ENCODE measurements at places on chromosomes 7 and 10. TPM values are rescaled to one million over a fixed set of nuclear protein-coding genes. Genes with fewer than 3 reads are reported as not detected.

- no peak for DNase-seq
Observed at GRCh38 chr10:113524539-113525490, 28.0 kb upstream of the HABP2 start.

GRCh38 chr10:30158325-30158960 lies 99.1 kb upstream of the JCAD start:
- DNase-seq: no peak

DNA sequence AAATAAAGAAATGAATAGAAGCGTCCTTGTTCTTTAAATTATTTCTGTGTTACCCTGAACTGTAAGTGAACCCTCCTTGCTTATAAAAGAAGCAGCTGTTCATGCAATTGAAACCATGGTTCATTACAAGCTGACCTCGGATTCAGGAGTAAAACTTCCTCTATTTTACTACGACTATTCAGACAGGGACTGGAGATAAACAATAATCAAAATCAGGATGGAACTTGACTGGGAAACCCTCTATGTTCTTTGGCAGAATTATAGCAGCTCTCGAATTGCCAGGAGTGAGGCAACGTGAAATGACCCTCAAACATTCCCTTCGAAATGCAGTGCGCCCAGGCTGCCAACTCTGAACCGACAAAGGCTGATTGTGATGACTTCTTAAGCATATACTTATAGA lies 172.1 kb downstream of the CYP26A1 start:
- no peak for DNase-seq

DNA sequence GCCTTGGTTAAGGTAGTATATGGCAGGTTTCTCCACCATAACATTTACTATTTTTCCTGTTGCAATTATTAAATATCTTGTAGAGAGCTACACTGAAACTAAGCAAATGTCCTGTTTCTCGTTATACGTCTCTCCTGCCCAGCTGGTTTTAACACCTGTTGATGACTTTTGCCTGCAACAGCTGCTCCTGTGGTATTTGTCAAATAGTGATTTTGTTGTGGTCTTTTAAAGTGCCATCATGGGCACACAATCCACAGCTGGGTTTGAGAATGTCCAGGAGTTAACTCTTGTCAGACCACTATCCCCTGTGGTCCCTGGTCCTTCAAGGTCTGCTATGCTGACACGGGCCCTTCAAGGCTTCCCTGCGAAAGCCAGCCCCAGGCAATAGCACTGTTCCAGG lies 24.9 kb upstream of the SEC61G start:
- DNase-seq: no peak

GRCh38 chr10:5165738-5166137 lies 19.2 kb downstream of the AKR1C8 start:
- no peak for DNase-seq

- DNase-seq: no peak
Observed at GRCh38 chr10:58813573-58813972, 300.9 kb downstream of the BICC1 start.

DNA sequence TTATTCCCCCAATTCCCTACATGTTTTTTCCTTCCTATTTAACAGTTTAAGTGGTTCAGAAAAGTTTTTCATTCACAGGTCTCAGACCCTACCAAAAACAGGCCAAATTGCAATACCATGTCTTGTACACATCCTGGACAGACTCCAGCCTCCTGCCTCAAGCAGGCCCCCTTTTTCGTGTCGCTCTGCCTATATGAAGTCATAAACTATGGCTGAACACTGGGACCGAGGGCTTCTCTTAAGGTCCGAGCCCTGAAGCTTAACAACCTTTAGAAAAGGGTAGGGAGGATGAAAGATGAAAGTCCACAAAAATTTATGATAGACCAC lies 1.4 kb downstream of the FBXW4 start:
- peak; percentile 21 for DNase-seq

DNA sequence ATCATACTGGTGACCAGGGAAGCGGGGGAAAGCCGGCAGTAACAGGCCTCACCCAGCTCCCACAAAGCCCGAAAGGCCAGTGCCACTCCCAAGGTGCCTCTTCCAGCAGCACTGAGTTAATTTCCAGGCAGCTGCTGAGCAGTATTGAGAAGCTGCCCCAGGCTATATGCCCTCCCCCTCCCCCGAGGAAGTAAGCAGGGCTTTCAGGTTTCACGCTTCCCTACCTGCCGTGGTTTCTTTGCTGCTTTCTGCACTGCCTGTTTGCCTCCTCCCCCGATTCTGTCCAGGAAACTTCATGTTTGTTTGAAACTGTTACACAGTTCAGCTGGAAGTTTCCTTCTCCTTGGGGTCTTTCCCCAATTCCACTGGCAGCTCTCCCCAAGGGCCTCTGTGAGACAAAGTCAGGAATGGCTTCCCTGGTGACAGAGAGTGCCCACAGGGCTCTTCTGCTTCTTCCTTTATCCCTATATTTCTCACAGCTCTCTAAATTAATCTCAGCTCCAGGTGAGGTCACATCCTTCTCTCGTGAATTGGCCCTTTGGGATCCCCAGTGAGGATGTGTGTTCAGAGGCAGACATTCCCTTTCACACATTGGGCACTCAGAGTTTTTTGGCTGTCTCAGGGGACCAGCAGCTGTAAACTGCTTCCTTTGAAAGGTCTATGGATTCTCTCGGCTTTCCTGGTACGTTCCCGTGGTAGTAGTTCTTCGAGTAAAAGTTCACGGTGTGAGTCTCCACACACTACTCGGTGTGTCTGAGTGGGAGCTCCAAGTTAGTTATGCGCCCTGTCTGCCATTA lies 19.4 kb downstream of the C1GALT1 start:
- DNase-seq: no peak

DNA sequence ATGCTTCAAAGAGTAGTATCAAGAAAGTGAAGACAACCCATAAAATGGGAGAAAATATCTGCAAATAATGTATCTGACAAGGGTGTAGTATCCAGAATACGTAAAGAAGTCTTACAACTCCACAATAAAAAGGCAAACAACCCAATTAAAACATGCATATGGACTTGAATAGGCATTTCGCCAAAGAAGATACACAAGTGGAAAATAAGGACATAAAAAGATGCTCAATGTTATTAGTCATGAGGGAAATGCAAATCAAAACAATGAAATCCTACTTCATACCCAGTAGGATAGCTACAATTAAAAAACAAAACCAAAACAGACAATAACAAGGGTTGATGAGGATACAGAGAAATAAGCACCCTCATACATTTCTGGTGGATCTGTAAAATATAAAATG lies 79.2 kb downstream of the NUDCD3 start:
- no peak for DNase-seq

DNA sequence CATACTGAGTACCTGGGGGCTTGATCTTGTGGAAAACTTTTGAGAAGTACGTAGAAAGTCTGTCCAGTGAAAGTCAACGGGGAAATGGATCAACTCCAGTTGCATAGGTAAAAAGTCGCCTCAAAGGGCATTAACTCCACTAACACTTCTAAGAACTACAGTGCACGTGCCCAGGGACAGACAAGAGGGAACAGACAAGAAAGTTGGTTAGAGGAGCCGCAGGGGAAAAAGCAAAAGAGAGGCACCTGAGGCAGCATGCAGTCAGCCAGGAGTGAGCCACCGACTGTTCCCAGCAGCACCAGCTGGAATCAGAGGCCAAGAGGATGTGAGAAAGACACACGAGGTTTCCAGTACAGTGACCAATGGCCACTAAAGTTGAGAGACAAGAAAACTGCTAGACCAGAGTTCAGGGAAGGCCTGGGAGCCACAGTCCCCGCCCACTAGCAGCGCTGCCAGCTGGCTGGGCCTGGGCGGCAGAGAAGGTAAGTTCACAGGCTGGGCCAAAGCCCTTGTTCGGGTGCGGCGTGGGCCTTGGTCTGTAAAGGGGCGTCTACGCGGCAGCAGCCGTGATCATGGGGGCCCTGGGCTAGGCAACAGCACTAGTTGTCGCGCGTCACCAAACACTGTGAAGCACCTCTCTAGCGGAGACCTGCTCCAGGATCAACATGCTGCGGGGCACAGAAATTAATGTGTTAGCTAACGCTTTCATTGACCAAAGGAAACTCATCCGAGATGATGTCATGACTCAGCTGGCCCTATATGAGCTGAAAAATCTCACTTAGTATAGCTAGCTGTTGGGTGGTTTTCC lies 14.0 kb downstream of the ITGB1 start:
- no peak for DNase-seq

GRCh38 chr10:126569513-126570244 lies 100.8 kb downstream of the C10orf90 start:
- DNase-seq: no peak

- no peak for DNase-seq
Observed at GRCh38 chr10:48343106-48343505, 36.6 kb downstream of the MAPK8 start.

GRCh38 chr7:119167431-119167830 lies 942.9 kb downstream of the ANKRD7 start:
- no peak for DNase-seq

DNA sequence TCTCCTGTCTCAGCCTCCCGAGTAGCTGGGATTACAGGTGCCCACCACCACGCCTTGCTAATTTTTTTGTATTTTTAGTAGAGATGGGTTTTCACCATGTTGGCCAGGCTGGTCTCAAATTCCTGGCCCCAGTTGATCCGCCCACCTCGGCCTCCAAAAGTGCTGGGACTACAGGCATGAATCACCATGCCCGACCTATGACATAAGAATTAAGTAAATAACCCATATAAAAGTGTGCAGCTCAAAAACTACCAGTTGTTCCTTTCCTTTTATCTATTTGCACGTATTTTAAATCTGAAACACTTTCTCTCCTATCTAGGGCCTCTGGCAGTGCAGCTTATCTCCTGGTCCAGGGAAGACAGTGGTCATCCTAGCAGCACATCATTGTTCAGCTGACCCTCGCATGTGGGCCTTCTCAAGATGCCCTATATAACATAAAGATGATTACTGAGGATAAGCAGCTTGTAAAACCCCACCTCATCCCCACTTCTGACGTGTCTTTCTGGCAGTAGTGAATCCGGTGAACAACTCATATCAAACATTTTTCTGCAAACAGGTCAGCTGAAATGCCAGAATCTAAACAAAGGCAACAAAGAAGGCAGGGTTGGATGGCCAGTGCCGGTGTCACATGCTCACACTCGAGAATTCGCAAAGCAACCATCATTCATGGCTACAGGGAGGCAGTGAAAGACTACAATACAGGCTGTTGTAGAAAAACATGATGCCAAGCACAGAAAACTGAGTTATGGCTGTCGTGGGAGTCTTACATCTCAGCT lies 36.0 kb upstream of the KCNIP2 start:
- DNase-seq: no peak

- DNase-seq: peak; percentile 4
Observed at GRCh38 chr10:128064970-128065580, 61.1 kb downstream of the MKI67 start.

DNA sequence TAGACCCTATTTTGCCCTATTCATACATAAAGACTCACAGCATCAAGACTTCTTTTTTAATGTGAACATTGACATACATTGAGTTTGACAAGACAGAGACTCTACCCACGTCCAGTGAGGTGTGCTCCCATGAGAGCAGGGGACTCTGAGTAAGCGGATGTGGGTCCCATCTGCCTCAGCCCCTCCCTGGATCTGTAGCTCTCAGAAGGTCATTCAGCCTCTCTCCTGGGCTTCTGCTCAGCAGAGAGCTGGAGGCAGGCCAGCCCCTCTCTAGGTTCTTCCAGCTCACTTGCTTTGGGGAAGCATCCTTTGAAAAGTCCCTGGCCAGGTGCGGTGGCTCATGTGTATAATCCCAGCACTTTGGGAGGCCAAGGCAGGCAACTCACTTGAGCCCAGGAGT lies 146.9 kb upstream of the ZMIZ1 start:
- no peak for DNase-seq

DNA sequence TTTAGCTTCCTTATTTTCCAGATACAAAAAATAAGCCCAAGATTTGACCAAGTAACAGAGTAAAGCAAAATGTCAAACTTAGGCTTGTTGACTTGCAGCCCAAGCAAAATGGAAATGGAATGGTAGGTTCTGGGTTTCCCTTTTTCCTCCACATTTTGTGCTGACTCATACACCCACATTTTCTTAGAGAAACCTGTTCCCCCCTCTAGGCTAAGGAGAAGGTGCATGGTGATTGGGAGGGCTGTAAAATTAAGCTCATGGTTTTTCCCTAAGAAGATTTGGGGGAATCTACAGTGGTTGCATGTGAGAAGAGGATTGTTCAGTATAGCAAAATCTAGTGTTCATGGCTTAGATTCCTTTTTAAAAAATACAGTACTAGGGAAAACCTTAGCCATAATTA lies 127.4 kb downstream of the ARL4A start:
- DNase-seq: no peak

- DNase-seq: no peak
Observed at GRCh38 chr10:3886191-3886590, 101.2 kb upstream of the KLF6 start.

DNA sequence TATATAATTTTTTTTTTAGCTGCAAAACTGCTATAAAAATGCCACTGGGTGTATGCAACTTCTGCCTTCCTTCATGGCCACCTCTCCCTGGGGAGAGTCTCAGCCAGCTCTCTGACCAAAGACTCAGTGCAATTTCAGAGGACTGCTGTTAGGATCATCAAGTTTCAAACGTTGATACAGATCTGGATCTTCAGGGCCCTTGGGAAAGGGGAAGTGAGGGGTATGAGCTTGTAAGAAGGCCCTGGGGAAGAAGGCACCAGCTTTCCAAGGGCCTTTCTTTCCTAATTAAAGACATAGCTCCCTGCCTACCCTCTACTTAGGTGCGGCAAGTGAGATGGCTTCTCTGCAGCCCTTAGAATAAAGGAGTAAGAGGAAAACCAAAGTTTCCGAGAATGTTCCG lies 130.4 kb downstream of the CUL2 start:
- DNase-seq: no peak

- DNase-seq: no peak
Observed at GRCh38 chr7:139643951-139644585, 120.6 kb downstream of the CLEC2L start.

- DNase-seq: no peak
Observed at GRCh38 chr10:94133239-94133638, 139.5 kb downstream of the PLCE1 start.

GRCh38 chr7:84700563-84701370 lies 486.1 kb downstream of the SEMA3D start:
- no peak for DNase-seq

GRCh38 chr10:70162892-70163201 lies 7.5 kb downstream of the SAR1A start:
- DNase-seq: no peak

GRCh38 chr7:5284304-5285281 lies 1.9 kb downstream of the SLC29A4 start:
- DNase-seq: no peak

GRCh38 chr10:97664282-97664850 lies 22.7 kb downstream of the AVPI1 start:
- DNase-seq: no peak

TMEM184A gene
- total RNA-seq: 0.66 TPM

TMEM176A gene
- total RNA-seq: 35.4 TPM

ASB4 gene
- not detected for total RNA-seq

CYP2E1 gene
- 0.39 TPM for total RNA-seq

IMPDH1 gene
- 50.2 TPM for total RNA-seq

PDGFA gene
- total RNA-seq: 36.4 TPM

SH2B2 gene
- total RNA-seq: 8.5 TPM

CCDC172 gene
- not detected for total RNA-seq

ARHGAP22 gene
- 13.5 TPM for total RNA-seq

FAM180A gene
- total RNA-seq: 2.1 TPM

THSD7A gene
- 24.7 TPM for total RNA-seq

ADCYAP1R1 gene
- total RNA-seq: 0.44 TPM

Measured in tibial nerve (tissue), 4 donors.